ENCODE measurements at places on chromosomes 7 and 10.

DNA sequence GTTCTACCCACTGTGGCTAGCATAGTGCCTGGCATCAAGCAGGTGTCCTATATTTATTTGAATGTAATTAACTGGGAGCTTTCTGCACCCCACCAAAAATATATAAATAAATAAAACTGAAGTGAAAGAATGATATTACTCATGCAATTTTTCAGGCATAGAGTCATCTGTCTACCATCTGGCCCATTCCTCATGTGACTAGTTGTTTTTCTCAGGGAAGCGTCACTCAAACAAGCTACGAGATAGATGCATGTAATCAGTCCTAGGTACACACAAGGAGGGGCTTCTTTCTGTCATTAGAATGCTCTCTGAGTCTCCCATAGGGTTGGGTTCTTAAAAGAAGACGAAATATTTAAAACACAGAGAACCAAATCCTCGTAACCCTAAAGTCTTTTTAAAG lies 255.5 kb upstream of the KMT2E start:
- DNase-seq: no peak

- no peak for DNase-seq
These were observed 203.8 kb downstream of the CCDC3 start for GRCh38 chr10:12797471-12798262.

DNA sequence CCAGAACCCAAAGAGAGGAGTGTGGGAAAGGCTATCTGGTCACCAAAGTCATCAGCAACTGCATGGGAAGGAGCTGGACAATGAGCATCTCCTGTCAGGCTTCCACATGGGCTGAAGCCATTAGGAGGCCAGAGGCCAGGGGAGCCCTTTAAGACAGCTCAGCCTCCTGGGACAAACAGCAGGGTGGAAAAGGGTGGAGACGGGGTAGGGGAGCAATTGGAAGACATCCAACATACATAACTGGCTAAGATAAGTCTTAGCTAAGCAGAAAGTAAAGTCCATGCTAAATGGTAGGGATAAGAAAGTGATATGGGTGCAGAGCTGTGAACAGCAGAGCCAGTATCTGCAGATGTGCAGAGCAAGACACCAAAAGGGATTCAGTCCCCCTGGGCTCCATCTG lies 1.5 kb upstream of the OAT start:
- DNase-seq: no peak

DNA sequence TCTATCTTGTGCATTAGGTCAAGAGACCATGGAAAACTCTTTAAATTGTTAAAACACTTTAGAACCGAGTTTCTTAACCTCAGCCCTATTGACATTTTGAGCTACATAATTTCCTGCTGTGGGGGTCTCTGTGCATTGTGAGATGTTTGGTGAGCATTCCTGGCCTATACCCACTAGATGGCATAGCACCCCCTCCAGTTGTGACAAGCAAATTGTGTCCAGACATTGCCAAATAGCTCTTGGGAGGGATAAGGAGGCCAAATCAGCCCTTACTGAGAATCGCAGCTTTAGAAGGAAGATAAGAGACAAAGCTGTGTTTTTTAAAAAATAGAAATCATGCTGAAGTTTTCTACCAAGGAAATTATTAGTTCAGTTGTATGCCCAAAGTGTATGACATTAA lies 1158.5 kb upstream of the C7orf33 start:
- no peak for DNase-seq

DNA sequence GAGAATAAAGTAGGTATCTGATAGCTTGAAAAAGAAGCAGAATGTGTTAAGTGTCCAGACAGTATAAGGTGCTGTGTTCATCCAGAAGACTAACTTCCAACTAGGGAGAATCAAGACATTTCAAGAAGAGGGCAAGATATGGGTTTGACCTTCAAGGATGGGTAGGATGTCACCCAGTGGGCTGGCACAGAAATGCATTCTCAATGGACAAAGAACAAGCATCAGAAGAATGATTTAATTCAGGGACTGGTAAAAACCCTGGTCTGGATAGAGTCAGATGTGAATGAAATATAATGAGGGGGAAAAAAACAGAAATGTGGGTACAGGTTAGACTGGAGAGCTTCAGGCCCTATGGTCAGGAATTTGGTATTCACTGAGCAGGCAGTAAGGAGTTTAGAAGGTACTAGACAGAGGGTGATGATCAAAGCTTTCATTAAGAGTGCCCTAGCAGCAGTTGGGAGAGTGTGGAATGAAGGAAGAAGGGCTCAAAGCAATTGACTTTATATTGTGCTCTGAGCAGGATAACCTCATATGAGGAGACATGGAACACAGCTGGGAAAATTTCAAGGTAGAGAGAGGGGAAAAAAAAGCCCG lies 180.7 kb upstream of the ANK3 start:
- DNase-seq: no peak

DNA sequence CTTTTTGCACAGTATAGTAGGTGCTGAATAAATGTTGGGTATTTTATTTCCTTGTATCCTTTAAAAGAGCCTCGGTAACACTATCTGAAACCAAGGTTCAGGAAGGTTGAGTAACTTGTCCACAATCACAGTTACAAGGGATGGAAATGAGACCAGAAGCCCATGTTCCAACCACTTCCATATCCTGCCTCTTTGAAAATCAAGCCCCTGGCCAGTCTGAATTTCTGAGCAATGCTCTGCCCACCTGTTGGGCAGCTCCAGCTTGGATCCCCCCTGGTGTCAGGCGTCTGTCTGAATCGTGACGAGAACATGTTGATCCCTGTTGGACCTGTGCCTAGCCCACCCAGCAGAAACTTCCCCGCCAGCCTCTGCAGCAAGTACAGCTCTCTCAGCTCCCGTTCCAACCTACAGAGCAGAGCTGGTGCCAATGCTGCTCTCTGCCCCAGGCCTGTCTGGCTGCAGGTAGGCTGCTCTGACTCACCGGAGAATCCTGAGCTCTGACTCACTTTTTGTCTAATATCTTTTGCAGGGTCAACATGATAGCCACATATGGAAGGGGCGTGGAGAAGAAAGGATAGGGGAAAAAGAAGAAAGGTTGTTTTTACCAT lies 595.5 kb downstream of the INHBA start:
- no peak for DNase-seq

- DNase-seq: no peak
These were observed 282.4 kb downstream of the TNS3 start for GRCh38 chr7:47299496-47299895.

DNA sequence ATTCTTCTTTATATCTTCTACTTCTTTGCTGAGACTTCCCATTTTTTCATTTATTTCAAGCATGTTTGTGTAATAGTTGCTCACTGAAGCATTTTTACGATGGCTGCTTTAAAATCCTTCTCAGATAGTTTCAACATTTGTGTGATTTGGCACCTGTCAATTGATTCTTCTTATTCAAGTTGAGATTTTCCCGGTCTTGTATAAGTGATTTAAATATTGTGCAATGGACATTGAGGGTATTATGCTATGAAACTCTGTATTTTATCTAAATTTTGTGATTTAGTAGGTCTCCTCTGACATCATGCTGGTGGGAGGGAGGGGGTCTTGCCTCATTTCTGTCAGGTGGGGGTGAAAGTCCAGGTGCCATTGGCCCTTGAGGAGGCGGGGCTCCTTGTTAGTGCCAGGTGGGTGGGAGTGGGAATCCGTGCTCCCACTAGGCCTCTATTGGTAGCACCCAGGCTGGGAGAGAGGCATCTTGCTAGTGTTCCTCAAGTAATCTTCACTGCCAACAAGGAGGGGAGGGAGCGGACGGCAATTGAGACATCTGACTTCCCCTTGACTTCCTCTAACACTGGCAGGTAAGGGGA lies 73.0 kb downstream of the ANLN start:
- DNase-seq: no peak

GRCh38 chr7:121924269-121925186 lies 51.6 kb downstream of the PTPRZ1 start:
- no peak for DNase-seq

GRCh38 chr7:23709081-23709750 lies 803 bp upstream of the STK31 start:
- no peak for DNase-seq

GRCh38 chr7:147332988-147333387 lies 1216.4 kb downstream of the CNTNAP2 start:
- no peak for DNase-seq

DNA sequence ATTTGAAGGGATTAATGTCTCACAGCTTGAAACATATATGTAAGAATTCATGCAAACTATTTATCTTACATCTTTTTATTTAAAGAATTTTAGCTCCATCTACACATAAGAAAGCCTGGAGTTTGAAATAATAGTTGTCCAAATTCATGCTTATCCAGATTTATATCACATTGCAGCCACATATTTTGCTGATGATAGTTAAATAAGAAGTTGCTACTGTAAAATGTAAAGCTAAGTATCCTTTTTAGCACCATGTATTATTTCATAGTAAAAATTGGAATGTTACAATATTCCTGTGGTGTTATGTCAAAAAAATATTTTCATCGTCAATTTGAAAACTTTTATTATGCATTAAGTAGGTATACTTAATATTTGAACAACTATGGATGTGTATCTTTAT lies 27.3 kb upstream of the UMAD1 start:
- no peak for DNase-seq

DNA sequence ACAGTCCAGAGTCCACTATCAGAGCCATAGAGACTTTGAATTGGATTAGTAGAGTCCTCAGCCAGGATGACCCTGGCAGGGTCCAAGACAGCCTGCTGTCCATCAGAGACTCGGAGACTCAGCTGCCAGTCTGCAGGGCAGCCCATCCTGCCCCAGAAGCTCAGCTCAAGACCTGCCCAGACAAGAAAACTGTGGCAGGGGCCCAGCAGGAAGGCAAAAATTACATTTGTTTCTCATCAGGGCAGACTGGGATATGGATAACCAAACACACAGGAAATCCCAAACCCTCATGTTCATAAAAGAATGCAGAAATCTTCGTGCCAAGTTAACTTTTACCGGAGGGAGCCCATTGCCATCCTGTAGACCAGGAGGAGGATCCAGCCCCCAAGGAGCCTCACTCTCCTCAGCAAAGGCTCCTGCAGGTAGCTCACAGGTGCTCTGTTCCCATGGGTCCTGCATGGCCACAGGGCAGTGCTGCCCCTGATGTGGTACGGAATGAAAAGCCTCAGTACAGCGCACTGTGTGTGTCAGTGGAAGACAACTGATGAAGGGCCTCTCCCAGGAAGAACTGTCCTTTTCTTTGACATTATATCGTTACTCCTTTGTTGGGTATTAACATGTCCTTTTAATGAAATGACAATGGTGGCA lies 222.2 kb downstream of the KCNMA1 start:
- no peak for DNase-seq

DNA sequence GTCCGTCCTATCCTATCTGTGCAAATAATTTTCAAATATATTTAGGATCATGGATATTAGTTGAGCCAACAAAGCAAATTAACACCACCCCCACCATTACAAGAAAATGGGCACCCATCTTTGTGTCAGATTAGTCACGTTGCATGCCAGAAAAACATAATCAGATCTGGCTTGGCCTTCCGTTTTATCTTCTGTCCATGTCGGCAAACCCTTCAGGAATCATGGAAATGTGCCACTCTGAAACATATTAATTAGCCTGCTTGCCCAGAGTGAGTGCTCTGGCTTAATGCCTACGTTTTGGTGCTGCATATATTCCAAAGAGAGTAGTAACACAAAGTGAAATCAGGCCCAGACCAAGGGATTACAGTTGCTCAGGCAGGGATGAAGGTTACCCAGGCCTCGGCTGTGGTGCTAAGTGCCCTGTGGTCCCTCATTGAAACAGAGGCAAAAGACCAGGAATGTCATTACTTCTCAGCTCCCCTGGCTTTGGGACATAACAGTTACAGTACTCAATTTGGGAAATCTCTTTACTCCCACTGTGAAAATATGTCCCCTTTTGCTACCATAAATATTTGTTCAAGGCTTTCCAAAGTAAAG lies 154.0 kb upstream of the LSM8 start:
- DNase-seq: no peak

GRCh38 chr7:82384051-82384464 lies 59.5 kb downstream of the CACNA2D1 start:
- DNase-seq: no peak

DNA sequence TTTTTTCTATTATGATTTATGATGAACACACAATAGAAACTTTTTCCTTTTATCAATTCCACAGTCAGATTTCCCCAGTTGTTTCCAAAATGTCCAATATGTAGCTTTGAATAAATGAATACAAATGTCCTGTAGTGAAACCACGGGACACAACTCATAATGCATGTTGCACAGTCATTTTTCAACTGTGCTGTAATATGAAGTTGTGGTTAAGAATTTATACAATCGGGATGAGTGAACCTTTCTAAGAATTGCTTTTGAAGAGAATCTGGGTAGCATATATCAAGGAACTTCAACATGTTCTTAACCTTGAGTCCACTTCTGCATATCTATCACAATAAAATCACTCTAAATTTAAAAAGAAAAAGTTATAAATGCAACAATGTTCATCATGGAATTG lies 14.6 kb upstream of the ST7 start:
- no peak for DNase-seq

DNA sequence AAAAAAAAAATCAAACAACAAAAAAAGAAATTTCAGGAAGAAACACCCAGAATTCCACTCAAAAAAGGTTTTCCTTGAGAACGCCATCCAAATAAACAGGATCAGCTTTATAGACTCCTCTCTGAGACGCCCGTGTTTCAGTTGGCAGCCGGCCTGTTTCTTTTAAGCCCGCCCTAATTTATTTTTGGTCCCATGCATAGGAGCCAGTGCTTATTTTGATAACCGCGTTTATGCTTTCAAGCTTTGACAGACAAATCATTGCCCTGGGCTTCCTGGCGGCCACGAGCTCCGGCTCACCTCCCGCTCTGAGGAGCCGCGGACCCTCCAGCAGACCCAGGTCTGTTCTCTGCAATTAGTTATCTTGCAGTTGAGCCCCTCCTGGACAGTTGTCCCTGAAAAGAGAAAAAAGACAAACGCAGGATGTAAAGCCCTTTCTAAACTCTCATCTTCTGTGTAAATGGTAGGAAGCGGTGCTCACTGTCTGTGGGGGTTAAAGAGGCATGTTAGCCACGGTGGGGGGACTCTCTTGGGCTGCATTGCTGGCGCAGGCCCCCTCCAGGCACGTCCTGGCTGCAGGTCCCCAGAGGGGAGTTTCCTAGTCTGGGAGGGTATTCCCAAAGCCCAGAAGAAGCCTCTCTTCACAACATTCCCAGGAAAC lies 22.2 kb upstream of the UNCX start:
- DNase-seq: no peak

- no peak for DNase-seq
These were observed 205.1 kb downstream of the CREB5 start for GRCh38 chr7:28617308-28617880.

All from stimulated activated CD4-positive, alpha-beta T cell treated with anti-CD3 and anti-CD28 coated beads, TNF-alpha, amount 100 ng/mL, for 1 hour (primary cell).